ENCODE measurements at places on chromosomes 13 and 19.

- no peak for DNase-seq
Observed at GRCh38 chr13:89684896-89685295, 1662.6 kb upstream of the MIR17HG start.

DNA sequence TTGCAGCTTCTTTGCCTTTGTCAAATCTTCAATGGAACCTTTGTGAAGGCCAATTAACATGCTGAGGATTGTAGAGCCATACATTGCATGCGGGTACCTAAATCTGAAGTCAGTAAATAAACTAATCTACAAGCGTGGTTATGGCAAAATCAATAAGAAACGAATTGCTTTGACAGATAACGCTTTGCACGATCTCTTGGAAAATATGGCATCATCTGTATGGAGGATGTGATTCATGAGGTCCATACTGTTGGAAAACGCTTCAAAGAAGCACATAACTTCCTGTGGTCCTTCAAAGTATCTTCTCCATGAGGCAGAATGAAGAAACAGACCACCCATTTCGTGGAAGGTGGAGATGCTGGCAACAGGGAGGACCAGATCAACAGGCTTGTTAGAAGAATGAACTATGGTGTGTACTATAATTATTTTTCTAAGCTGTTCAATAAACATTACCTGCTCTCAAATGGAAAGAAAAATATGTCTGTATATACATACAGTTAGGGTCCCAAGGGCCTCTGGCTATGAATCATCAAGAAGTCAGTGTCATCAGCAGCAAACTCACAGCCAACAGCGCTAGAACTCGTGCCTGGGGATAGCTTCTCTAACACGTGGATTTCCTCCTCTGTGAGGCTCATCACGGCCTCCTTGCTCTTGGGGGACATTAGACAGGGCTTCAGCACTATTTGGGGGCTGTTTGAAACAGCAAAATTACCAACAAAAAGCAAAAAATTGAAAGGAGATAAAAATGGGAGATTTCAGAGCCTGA, 2.9 kb upstream of the CD70 start:
- no peak for DNase-seq

GRCh38 chr19:35704218-35704617, at the start of gene ZBTB32:
ZBTB32 (plus strand) TSS chr19:35704558; CDS start chr19:35714627, 10,069 bp downstream.
- DNase-seq: no peak

GRCh38 chr19:18098891-18099622, 1.5 kb downstream of the MAST3 start:
- no peak for DNase-seq

GRCh38 chr13:87393358-87393757, 277.8 kb upstream of the SLITRK5 start:
- DNase-seq: no peak

DNA sequence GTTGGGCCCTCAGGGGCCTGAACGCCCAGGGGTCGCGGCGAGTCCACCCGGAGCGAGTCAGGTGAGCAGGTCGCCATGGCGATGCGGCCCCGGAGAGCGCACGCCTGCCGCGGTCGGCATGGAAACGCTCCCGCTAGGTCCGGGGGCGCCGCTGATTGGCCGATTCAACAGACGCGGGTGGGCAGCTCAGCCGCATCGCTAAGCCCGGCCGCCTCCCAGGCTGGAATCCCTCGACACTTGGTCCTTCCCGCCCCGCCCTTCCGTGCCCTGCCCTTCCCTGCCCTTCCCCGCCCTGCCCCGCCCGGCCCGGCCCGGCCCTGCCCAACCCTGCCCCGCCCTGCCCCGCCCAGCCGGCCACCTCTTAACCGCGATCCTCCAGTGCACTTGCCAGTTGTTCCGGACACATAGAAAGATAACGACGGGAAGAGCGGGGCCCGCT, at the start of gene CCNA1:
Gene CCNA1 (plus strand): TSS at position 390 of the 439 bp plus-strand sequence. CDS start 562 bp downstream, outside the sequence.
- no peak for DNase-seq

DNA sequence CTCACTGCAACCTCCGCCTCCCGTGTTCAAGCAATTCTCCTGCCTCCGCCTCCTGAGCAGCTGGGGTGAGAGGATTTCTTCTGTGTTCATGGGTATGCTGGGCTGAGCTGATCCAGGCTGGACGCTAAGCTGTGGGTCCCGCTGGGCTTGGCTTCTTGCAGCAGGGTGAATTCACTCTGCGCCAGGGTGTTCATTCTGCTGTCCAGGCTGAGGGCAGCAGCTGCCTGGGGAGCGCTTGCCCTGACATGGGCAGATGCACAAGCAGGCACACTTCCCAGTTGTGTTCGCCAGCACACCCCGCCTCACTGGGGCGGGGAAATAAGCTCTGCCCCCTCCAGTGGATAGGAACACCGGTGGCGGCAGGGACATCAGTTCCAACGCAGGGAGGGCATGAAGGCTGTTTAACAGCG, 7.3 kb upstream of the INAFM1 start:
- no peak for DNase-seq

DNA sequence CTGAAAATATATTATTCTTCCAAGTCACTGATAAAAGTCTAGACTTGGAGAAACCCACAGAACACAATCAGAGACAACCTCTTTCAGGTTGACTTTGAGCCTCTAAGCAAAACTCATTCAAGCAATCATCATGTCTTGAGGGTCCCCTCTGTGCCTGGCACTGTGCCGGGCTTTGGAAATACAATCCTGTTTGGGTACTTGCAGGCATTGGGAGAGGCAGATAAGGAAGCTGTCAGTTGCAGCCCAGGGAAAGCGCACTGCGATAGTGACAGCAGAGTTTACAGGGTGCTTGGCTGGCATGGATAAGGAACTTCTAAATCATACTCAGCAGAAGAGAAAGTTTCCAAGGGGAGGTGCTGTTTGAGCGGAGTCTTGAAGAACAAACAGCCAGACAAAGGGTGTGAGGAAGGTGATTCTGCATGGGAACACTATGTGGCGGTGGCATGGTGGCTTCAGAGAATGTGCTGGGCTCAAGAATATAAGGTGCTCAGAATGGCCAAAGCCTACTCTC, 9.1 kb downstream of the SERP2 start:
- DNase-seq: no peak

DNA sequence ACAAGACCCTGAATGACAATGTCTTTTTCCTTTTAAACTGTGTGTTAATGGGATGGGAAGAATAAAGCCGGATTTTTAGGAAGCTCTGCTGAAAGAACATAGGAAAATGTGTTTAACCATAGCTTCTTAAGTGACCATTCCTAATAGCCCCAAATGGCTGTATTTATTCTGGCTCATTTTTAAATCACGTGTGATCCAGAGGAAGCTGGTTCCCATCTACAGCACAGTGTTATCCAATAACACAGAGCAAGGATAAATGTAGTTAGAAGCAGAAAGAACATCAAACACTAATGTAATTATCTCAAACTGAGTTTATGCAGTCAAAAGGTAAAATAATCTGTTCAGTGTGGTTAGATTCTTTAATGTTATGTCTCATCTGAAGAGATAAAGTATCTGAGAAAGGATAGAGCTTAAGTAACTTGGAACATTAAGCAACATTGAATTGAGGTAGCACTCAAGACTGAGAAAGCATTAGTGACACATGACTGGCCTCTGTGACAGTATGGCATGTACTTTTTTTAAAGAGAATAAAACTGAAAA, 853.3 kb downstream of the GPC5 start:
- no peak for DNase-seq

DNA sequence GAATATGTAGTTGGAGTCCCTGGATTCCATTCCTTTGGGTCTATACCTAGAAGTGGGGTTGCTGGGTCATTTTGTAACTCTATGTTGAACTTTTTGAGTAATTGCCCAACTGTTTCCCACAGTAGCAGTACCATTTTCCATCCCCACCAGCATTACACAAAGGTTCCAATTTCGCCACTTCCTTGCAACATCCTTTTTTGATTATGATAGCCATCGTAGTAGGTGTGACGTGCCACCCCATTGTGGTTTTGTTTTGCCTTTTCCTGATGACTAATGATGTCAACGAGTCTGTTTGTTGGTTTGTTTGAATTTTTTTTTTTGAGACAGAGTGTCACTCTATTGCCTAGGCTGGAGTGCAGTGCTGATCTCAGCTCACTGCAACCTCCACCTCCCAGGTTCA, 3.3 kb upstream of the PEX11G start:
- DNase-seq: no peak

GRCh38 chr13:48159401-48159800, 64.5 kb upstream of the MED4 start:
- DNase-seq: no peak

GRCh38 chr19:41321600-41322270, 11.8 kb downstream of the CCDC97 start:
- no peak for DNase-seq

GRCh38 chr13:37143911-37144310, 38.4 kb upstream of the CSNK1A1L start:
- DNase-seq: no peak

DNA sequence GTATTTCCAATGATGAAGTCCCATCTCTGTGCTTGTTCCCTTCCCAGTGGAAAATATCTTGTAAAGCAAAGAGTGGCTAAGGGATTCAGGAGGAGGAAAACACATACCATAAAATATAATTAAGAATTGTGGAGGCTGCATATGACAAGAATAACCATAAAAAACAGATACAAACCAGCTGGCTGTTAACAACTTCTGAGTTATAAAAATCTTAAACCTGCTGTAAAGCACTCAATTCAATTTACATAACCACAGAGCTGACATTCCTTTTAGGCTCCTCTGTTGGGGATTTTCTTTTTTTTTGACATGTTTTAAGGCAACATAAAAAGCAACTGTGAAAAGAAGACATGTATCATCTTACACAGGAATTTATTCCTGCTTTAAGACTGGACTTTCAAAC, 207.6 kb downstream of the DACH1 start:
- DNase-seq: no peak

GRCh38 chr13:36819739-36820090, 693 bp downstream of the RFXAP start:
- DNase-seq: no peak

DNA sequence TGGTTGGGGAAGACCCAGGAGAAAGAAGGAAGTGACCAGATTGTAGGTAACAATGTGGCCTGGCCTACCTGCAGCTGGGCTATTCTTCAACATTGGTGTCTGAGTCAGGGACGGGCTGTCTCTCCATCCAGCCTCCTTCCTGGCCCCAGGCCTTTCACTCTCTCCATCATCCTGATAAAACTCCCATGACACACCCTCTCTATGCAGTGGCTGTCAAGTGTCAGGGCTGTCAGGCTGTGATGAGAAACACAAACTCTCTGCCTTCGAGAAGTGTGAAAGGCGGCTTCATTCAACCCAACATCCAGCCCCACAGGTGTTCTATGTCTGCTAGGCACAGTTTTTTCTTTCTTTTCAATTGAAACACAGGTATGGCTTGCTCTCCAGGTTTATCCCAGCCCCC, 153.3 kb upstream of the VSTM2B start:
- no peak for DNase-seq

- DNase-seq: no peak
Observed at GRCh38 chr13:59447031-59447430, 716.7 kb downstream of the DIAPH3 start.

GRCh38 chr19:30745476-30745985, 373.3 kb downstream of the ZNF536 start:
- DNase-seq: no peak

DNA sequence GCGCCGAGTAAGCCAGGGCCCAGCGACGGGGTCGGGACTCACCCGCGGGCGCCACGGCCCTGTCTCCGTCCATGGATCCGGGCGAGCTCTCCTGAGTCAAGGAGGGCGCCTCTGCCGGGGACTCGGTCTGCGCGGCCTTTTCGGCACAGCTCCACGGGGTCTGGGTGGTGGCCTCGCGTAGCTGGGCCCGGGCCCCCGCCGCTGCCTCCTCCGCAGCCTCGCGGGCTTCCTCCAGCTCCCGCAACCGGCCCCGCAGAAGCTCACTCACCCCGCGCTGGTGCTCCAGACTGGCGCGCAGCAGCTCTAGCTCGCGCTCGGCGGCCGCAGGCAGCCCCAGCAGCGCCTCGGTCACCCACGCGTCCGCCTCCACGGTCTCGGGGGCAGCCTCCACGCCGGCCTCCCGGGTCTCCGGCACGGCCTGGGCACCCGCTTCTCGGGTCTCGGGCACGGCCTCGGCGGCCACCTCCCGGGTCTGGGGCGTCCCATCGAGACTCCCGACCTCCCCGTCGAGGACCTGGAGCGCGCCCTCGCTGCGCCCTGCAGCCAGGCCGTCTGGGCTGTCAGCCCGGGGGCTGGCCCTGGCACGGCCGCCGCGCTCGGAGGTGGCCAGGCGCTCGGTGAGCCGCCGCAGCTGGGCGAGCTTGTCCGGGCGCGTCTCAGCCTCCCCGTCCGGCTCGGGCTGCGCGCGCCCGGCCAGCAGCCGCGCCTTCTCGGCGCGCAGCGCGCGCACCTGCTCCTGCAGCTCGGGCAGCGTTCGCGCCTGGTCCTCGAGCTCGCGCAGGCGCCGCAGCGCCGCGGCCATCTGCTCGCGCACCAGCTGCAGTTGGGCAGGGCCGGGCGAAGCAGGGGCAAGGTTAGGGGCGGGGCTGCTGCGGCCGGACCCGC, 8.4 kb downstream of the KANK3 start:
- DNase-seq: no peak

GRCh38 chr13:45826731-45827130, 24.8 kb downstream of the SIAH3 start:
- no peak for DNase-seq

DNA sequence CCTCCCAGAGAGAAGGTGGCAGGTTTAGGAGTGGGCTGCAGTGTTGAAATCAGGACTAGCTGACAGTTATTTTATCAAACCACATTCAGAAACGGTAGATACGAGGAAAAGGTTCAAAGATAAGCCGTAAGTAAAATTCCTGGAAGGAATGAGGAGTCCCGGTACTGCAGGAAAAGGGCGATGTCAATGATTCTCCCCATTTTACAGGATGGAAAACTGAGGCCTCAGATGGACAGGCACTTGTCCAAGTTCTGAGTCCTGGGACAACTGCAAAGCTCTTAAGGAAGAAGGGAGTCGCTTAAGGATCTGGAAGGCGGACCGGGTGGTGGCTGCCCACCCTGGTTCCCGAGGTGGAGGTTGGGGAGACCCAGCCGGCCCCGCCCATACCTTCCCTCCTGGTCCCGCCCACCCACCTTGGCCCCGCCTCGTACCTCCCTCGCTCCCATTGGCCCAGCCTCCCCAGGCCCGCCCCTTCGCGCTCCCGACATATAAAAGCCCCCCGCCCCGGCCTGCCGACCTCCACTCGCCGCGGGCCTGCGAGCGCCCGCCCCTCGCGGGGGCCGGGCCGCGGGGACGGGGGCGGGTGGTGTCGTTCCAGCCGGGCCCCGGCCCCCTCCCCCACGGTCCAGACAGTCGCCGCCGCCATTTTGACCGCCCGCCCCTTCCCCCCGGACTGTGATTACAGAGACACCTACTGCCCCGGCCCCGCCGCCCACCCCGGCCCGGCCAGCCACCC, 603 bp downstream of the RFX1 start:
- peak; percentile 92 for DNase-seq
